ENCODE measurements at places on chromosomes 13 and 19.

- no peak for DNase-seq
Measured at GRCh38 chr19:13031917-13032623, 36.8 kb downstream of the NFIX start.

GRCh38 chr19:11091703-11092153 lies 2.5 kb downstream of the LDLR start:
- DNase-seq, result peak; percentile 43

GRCh38 chr13:113357529-113357928 lies 6.4 kb downstream of the GRTP1 start:
- DNase-seq, result no peak

GRCh38 chr13:111629016-111629415 lies 308.6 kb downstream of the TEX29 start:
- no peak for DNase-seq

- DNase-seq, result no peak
Measured at GRCh38 chr19:50419580-50420035, 870 bp downstream of the SPIB start.

DNA sequence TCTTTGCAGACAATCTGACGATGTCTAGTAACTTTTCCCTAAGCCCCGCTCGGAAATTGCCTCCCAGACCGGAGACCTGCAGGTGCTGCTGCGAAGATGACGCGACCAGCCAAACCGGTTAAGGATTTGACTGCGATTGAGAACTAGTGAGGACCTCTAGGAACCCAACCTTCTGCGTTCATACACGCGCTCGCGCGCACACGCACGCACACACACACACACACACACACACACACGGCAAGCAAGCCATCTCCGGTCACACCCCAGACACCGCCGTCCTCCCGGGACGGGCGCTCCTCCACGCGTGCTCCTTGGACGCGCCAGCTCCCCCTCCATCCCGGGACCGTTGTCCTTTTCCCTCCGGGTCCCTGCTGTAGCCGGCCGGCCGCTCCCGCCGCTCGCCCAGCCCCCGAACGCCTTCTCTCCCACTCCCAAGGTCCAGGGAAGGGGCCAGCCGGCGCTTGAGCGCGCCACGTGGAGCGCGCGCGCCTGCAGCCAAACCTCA lies 1.2 kb downstream of the TBC1D4 start:
- DNase-seq, result no peak

DNA sequence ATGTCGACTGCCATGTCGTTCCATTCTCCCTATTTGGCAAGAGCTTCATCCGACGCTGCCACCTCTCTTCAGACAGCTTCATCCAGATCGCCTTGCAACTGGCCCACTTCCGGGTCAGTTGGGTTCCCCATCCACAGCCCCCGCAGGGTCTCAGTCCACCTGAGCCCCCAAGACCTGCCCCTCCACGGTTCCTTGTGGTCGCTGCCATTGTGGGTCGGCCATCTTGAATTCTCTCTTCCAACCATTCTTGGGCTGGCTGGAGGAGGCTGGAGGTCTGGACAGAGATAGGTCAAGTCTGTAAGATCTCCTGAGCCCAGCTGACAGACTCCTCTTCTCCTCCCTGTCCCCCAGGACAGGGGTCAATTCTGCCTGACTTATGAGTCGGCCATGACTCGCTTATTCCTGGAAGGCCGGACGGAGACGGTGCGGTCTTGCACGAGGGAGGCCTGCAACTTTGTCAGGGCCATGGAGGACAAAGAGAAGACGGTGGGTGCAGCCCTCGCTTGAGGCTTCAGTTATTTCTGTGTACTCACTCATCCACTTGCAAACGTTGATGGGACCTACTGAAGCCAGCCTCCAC lies 19.5 kb downstream of the CPT1C start:
- DNase-seq, result no peak

GRCh38 chr13:26168237-26168814 lies 53.8 kb downstream of the RNF6 start:
- DNase-seq, result no peak

GRCh38 chr19:40084948-40085347 lies 5.8 kb downstream of the ZNF780A start:
- no peak for DNase-seq

DNA sequence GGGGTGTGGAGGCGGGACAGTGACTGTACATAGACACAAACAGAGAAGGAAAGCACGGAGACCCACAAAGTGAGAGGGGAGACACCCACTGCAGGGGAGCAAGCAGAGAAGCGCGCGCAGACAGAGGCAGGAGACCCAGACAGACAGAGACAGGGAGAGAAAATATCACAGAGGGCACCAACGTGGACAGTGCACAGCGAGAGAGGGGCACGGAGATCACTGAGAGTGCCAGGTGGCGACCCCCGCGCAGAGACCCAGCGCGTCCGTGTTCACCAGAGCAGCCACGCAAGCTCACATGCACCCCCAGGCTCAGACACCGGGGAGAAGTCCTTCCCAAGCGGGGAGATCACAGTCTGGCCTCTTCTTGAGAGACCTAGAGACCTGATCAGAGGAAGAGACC lies 1.4 kb upstream of the CACNG7 start:
- DNase-seq, result no peak
